H1 (cell line): ENCODE measurements at places on chromosomes 4 and X.

GRCh38 chr4:36747277-36748129 is 466.1 kb downstream of the DTHD1 start:
- H3K4me1 ChIP-seq, result no peaks in the 10 kb centered on the region
- no peak overlapping the region for H3K4me3 ChIP-seq
- no peak for DNase-seq
- H3K27me3 ChIP-seq, result no peaks in the 10 kb centered on the region

- no peak overlapping the region for H3K4me3 ChIP-seq
- no peaks in the 10 kb centered on the region for H3K27me3 ChIP-seq
- peaks cover 4% of the 10 kb centered on the region for H3K4me1 ChIP-seq
- H3K36me3 ChIP-seq, result no peaks in the 10 kb centered on the region
- DNase-seq, result no peak
Measured at GRCh38 chr4:140642674-140643437, 74.1 kb upstream of the UCP1 start.

DNA sequence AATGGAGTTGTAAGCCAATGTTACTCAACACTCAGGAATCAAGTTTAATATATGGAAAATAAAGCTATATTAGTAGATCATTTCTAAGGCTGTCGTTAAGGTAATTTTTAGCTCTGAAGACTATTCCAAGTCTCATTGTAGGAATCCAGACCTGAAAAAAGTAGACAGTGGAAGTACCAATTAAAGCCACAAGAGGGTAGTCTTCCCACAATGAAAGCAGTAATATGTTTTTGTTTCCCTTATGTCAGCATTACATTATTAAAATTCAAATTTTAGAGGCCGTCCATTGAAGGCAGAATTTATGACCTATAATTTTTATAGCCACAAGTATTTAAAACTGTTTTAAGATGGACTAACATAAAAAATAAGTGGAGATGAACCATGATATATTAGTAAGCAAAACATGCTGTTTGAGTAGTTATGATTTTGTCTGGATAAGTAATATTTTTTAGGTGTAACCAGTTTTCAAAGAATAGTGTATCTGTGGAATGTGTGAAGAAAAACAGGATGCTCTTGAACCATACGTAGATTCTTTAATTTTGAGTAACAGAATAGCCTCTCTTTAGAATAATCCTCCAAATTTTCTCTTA is 372.6 kb upstream of the TECRL start:
- no peak overlapping the region for H3K27ac ChIP-seq
- H3K4me1 ChIP-seq, result peaks cover 3% of the 10 kb centered on the region

DNA sequence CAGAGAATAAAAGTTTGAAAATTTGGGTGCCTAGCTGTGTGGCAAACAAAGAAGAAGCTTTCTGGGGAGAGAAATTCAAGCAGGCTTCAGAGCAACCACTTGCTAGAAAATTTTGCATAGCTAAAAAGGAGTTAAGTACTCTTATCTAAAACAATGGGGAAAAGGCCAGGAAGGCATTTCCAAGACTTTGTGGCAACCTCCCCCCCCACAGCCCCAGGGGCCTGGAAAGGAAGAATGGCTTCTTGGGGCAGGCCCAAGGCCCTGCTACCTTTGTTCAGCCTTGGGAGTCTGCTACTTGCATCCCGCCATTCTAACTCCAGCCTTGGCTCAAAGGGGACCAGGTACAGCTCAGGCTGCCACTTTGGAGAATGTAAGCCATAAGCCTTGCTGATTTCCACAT is 102.2 kb downstream of the PTCHD1 start:
- H3K27ac ChIP-seq, result no peak overlapping the region
- no peak overlapping the region for H3K4me3 ChIP-seq
- peak; percentile 39 for DNase-seq
- no peaks in the 10 kb centered on the region for H3K4me1 ChIP-seq

- no peak for DNase-seq
- no peaks in the 10 kb centered on the region for H3K27me3 ChIP-seq
- H3K4me1 ChIP-seq, result no peaks in the 10 kb centered on the region
- no peaks in the 10 kb centered on the region for H3K36me3 ChIP-seq
- no peak overlapping the region for H3K4me3 ChIP-seq
- H3K27ac ChIP-seq, result no peak overlapping the region
Measured at GRCh38 chr4:82247629-82248028, 126.2 kb downstream of the HNRNPD start.

- DNase-seq, result no peak
- H3K36me3 ChIP-seq, result peaks cover 44% of the 10 kb centered on the region
- no peaks in the 10 kb centered on the region for H3K4me1 ChIP-seq
- H3K27me3 ChIP-seq, result no peaks in the 10 kb centered on the region
- H3K27ac ChIP-seq, result no peak overlapping the region
Measured at GRCh38 chr4:163523791-163524365, 29.4 kb downstream of the TMA16 start.

GRCh38 chr4:99827454-99827853 is 10.8 kb downstream of the DAPP1 start:
- H3K27me3 ChIP-seq, result no peaks in the 10 kb centered on the region
- H3K4me3 ChIP-seq, result no peak overlapping the region
- no peaks in the 10 kb centered on the region for H3K36me3 ChIP-seq
- DNase-seq, result no peak

DNA sequence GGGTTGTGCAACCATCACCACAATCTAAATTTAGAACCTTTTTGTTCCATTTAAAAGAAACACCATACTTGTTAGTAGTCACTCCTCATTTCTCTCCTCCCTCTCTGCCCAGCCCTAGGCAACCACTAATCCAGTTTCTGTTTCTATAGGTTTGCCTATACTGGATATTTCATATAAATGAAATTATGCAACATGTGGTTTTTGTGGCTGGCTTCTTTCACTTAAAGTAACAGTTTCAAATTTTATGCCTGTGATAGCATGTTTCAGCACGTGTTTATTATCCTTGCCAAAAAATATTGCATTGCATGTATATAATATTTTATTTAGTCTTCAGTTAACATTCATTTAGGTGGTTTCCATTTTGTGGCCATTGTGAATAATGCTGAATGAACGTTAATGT is 437.6 kb downstream of the IL1RAPL1 start:
- no peaks in the 10 kb centered on the region for H3K4me1 ChIP-seq
- no peak overlapping the region for H3K27ac ChIP-seq
- no peaks in the 10 kb centered on the region for H3K36me3 ChIP-seq
- H3K27me3 ChIP-seq, result no peaks in the 10 kb centered on the region
- DNase-seq, result no peak

- no peak overlapping the region for H3K27ac ChIP-seq
- H3K4me1 ChIP-seq, result no peaks in the 10 kb centered on the region
- no peak overlapping the region for H3K4me3 ChIP-seq
- H3K36me3 ChIP-seq, result no peaks in the 10 kb centered on the region
- no peak for DNase-seq
Measured at GRCh38 chr4:99463566-99463965, 28.4 kb upstream of the ADH7 start.

- H3K27me3 ChIP-seq, result no peaks in the 10 kb centered on the region
- DNase-seq, result no peak
- H3K4me1 ChIP-seq, result no peaks in the 10 kb centered on the region
- no peak overlapping the region for H3K27ac ChIP-seq
Measured at GRCh38 chr4:86272669-86273068, 87.2 kb downstream of the MAPK10 start.

DNA sequence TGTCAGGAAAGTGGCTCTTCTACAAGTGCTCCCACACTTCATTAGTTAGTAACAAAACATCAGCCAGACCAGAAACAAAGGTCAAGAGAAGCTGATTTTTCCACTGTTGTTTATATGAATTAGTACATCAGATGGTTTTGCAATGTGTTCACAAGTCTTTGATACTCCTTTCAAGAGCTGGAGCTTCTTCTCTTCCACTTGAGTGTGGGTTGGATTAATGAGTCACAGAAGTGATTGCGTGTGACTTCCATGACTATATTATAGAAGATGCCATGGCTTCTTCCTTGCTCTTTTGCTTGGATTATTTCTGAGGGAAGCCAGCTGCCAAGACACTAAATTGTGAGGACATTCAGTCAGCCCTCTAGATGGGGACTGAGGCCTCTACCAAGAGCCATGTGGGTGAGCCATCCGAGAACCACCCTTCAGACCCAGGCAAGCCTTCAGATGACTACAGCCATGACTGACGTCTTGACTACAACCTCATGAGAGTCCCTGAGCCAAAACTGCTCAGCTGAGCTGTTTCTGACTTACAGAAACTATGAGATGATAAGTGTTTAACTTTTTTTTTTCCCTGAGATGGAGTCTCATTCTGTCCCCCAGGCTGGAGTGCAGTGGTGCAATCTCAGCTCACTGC is 18.1 kb downstream of the SOWAHB start:
- H3K27ac ChIP-seq, result no peak overlapping the region
- no peaks in the 10 kb centered on the region for H3K27me3 ChIP-seq

GRCh38 chr4:165222651-165222994 is 15.3 kb downstream of the KLHL2 start:
- no peaks in the 10 kb centered on the region for H3K36me3 ChIP-seq
- no peaks in the 10 kb centered on the region for H3K27me3 ChIP-seq
- H3K4me3 ChIP-seq, result no peak overlapping the region
- H3K27ac ChIP-seq, result no peak overlapping the region

GRCh38 chr4:43244688-43245382 is 352.3 kb downstream of the GRXCR1 start:
- H3K36me3 ChIP-seq, result no peaks in the 10 kb centered on the region
- H3K4me1 ChIP-seq, result no peaks in the 10 kb centered on the region
- no peak overlapping the region for H3K27ac ChIP-seq
- no peak overlapping the region for H3K4me3 ChIP-seq
- H3K27me3 ChIP-seq, result no peaks in the 10 kb centered on the region

DNA sequence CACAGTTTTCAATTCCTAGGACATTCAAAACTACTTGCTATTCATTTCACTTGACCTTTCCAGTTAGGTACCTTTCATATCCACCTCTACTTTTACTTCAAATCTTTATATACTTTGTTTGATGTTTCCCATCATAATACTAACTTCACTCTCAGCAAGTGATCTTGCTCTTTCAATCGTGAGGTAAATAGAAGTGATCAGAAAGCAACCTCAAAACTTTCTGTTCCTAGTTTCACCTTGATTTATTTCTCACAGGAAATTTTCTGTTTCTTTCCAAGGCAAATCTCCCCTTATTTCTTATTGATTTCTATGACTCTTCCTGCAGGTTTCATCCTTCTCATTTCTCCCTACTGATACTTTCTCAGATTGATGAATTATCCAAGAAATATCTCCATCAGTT is 623.5 kb downstream of the FSTL5 start:
- no peaks in the 10 kb centered on the region for H3K4me1 ChIP-seq
- no peaks in the 10 kb centered on the region for H3K36me3 ChIP-seq
- DNase-seq, result no peak
- no peak overlapping the region for H3K4me3 ChIP-seq
- H3K27ac ChIP-seq, result no peak overlapping the region

DNA sequence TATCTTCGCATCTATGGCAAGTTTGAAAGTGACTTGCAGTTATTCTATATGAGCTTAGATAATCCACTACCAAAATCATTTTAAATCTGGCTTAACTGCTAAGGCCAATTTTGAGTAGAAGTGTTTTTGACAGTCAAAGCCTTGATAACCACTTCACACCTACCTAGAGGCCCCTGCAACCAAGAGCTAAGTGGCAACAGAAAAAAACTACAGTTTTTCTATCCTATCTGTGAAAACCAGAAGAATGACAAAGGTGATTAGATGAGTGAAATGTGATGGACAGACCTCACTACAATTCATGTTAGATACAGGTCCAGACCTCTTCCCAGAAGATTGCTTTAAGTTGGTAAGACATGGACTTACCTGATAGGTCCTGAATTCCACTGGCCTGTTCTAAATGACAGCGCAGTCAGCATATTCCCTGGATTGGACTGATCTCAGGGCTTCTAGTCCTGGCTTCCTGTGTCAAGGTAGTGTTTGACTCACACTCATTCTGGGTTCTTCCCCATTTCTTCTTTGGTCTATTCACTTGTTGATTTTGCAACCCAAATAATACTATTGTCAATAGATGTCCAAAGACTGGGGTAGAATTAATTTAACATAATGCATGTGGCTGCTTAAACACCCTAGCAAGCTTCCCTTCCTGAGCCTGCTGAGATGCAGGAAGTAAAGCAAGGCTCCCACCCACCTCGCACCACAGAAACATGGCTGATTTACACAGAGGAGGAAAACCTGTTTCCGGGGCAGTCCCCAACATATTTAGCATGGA is 65.1 kb downstream of the PPP3CA start:
- H3K36me3 ChIP-seq, result no peaks in the 10 kb centered on the region
- H3K27ac ChIP-seq, result no peak overlapping the region
- H3K4me1 ChIP-seq, result peaks cover 2% of the 10 kb centered on the region
- H3K4me3 ChIP-seq, result no peak overlapping the region
- DNase-seq, result no peak

- H3K36me3 ChIP-seq, result no peaks in the 10 kb centered on the region
- no peak overlapping the region for H3K27ac ChIP-seq
- DNase-seq, result no peak
- H3K4me1 ChIP-seq, result no peaks in the 10 kb centered on the region; the same call in 1 of the 2 replicates
- no peaks in the 10 kb centered on the region for H3K27me3 ChIP-seq
- H3K4me3 ChIP-seq, result no peak overlapping the region
Measured at GRCh38 chr4:137509855-137510282, 22.4 kb downstream of the PCDH18 start.

GRCh38 chr4:7598939-7599790 is 164.4 kb upstream of the PSAPL1 start:
- peaks cover 5% of the 10 kb centered on the region; the same call in 1 of the 2 replicates for H3K4me1 ChIP-seq
- no peak overlapping the region for H3K4me3 ChIP-seq
- no peak overlapping the region for H3K27ac ChIP-seq
- no peaks in the 10 kb centered on the region for H3K36me3 ChIP-seq

DNA sequence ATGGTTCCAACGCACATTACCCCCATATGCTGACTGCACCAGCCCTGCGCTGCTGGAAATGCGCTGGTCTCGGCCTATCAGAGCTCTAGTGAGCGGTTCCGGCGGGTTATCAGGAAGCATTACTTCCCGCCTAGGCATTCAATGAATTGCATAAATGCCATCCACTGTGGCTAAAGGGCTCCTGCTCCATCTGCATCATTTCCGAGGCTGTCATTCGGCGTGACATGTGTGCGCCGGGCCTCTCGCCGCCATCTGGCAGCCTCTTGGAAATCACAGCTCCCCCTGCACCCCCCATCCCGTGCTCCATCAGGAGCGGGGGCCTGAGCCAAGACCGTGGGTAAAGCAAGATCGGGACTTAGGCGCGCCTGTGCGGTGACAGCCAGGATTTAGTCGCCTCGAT is 64.4 kb downstream of the SEPSECS start:
- H3K4me3 ChIP-seq, result no peak overlapping the region
- DNase-seq, result no peak
- no peaks in the 10 kb centered on the region for H3K27me3 ChIP-seq
- H3K27ac ChIP-seq, result no peak overlapping the region
- no peaks in the 10 kb centered on the region for H3K36me3 ChIP-seq
- 0 out of 2 replicates have a peak, but pooled peaks cover 2% of the 10 kb centered on the region for H3K4me1 ChIP-seq
